ENCODE measurements at places on chromosomes 11 and 22. TPM values are rescaled to one million over a fixed set of nuclear protein-coding genes. Genes with fewer than 3 reads are reported as not detected.
A peak's percentile ranks its signal among the peaks of the same experiment; 100 is the strongest.

The LIF gene
- 511 TPM for total RNA-seq

DNA sequence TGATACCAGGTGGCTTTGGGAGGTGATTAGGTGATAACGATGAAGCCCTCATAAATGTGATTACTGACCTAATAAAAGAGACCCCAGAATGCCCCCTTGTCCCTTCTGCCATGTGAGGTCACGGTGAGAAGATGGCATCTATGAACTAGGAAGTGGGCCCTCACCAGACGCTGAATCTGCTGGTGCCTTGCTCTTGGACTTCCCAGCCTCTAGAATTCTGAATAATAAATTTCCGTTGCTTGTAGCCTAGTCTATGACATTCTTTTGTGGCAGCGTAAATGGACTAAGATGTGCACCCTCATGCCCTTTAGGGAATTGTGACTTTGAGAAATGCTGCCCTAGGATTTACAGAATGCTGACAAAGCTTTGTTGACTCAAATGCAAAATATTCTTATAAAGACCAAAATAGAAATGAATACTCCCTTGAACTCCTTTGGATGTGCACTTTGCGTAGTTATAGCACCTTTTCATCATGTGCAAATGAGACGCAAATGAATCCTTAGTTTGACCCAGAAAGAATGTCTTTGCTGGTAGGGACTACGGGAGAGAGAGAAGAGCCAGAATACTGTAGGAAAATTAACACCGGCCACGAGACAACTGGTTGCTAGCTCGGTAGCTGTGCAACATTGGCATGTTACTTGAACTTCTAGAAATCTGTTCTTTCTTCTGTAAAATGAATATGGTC, 24.8 kb upstream of the EHF start:
- no peaks in the 10 kb centered on the region for H3K36me3 ChIP-seq
- peaks cover 26% of the 10 kb centered on the region for H3K27me3 ChIP-seq
- H3K4me1 ChIP-seq, result no peaks in the 10 kb centered on the region
- H3K4me3 ChIP-seq, result no peak overlapping the region
- no peak for DNase-seq
- no peak overlapping the region for H3K27ac ChIP-seq

The UPB1 gene
- total RNA-seq, result 0.12 TPM

DNA sequence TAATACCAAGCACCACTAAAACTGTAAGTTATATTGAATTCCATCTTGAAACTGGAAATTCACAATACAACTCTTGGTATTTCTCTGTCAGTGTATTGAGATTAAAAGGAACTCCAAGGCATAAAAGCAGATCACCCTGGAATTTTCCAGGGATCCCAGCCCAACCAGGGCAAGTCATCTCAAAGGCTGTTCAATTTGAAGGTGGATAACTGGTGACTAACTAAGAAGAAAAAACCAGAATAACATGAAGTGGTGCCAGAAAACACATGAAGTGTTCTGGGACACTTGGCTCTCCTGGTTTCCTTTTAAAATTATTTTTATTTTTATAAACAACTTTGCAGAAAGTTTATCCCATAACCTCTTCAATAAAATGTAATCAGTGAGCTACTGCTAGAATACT, 7.8 kb upstream of the BMAL1 start:
- H3K27me3 ChIP-seq, result peaks cover 73% of the 10 kb centered on the region
- no peak for DNase-seq
- no peak overlapping the region for H3K4me3 ChIP-seq
- no peak overlapping the region for H3K27ac ChIP-seq

The ST13 gene
- total RNA-seq, result 215 TPM

DNA sequence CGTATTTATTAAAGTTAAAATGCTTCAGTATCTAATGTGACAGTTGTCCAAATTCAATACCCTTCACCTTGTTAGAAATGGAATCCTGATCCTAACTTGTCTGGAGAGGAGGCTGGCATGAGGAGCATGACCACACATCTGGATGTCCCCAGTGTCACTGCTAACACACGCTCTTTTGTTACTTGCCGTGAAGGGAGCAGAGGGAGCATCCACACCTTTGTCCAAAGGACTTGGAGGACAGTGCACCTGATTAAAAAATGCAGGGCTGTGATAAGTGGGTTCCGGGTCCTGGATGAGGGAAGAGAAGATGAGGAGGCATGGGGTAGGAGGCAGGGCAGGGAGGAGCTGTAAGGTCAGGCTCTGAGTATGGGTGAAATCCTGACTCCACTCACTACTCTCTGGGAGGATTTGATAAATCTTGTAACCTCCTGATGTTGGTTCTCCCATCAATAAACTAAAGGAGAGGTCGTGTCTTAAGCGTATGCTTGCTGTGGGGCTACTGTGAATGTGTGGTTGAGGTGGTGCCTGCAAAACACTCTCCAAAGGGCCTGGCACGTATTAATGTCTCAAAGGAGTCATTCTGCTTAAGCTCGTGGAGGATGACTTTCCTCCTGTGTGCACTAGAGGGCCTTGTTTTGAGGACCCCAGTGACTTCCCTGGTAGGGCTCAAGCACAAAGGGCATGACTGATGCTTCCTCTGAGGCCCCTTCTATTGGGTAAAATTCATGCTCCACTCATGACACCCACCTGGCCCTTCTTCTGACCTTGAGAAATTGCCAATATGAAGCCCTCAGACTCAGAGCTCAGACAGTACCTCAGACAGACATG, 16.8 kb upstream of the IGLL5 start:
- H3K4me1 ChIP-seq, result peaks cover 10% of the 10 kb centered on the region
- no peak overlapping the region for H3K4me3 ChIP-seq
- H3K27me3 ChIP-seq, result peaks cover 53% of the 10 kb centered on the region
- H3K36me3 ChIP-seq, result no peaks in the 10 kb centered on the region
- no peak overlapping the region for H3K27ac ChIP-seq

The SYCE3 gene
- not detected for total RNA-seq

The EPS8L2 gene
- total RNA-seq, result 15.3 TPM

The LARGE2 gene
- total RNA-seq, result not detected

DNA sequence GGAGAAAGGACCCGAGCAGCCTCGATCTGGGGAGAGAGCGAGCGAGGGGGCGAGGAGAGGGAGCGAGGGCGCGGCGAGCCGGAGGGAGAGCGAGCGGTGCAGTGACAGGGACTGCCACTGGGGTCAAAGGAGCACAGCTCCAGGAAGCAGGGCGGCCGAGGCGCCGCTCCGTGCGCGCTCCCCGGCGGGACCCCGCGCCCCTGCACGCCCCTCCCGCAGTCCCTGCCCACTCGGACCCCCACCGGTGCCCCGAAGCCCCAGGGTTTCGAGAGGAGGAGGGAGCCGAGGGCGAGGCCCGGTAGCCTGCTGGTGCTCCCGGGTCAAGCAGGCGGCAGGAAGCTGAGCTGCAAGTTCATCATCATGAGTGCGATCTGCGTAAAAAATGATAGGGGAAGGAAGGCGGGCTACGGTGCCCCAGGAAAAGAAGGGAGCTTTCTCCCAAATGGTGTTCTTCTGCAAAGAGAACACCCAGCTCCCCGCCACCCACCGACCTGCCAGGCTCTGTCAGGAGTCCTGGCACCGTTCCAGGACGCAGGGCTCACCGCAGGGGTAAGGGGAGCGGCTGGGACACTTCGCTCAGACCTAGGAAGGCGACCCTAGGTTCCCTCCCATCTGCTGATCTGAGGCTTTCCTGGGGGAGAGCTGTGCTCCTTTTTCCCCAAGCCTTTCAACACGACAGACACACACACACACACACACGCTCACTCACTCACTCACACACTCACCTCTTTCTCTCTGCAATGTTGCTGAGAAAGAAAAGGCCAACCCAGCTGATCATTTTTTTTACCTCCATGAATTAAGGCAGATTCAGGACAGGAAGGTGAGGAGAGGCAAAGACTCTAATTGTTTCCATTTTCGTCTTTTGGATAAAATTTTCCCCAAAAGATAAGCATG, at the start of gene MPPED2:
TSS of gene MPPED2 (minus strand) at position 103 of the 894 bp plus-strand sequence. CDS start 5,980 bp downstream, outside the sequence.
- peak within 1 kb of the TSS; percentile 69 for H3K4me3 ChIP-seq
- H3K4me1 ChIP-seq, result peaks cover 2% of the 10 kb centered on the region
- no peaks in the 10 kb centered on the region for H3K36me3 ChIP-seq
- H3K27me3 ChIP-seq, result peaks cover 56% of the 10 kb centered on the region

The ASCL2 gene
- total RNA-seq, result 0.62 TPM

DNA sequence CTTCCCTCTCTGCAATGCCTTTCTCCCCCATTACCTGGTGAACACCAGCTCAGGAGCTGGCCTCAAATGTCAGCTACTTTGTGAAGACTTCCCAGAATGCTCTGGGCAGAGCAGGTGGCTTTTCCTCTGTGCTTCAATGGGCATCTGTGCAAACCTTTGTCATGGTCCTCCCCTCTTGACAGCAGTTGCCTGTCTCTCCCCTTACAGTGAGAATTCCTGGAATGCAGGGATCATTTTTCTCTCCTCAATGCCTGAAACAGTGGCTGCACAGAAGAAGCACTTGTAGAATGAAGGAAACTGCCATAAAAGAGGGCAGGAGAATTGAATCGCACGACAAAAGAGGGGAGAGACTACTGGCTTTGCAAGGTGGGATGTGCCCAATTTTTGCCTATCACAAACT, 92.8 kb upstream of the NARS2 start:
- DNase-seq, result no peak
- no peak overlapping the region for H3K27ac ChIP-seq
- H3K36me3 ChIP-seq, result no peaks in the 10 kb centered on the region
- H3K27me3 ChIP-seq, result peaks cover 5% of the 10 kb centered on the region
- no peak overlapping the region for H3K4me3 ChIP-seq

The TPH1 gene
- 0.36 TPM for total RNA-seq

The DCDC1 gene
- not detected for total RNA-seq

The OR4A5 gene
- not detected for total RNA-seq

DNA sequence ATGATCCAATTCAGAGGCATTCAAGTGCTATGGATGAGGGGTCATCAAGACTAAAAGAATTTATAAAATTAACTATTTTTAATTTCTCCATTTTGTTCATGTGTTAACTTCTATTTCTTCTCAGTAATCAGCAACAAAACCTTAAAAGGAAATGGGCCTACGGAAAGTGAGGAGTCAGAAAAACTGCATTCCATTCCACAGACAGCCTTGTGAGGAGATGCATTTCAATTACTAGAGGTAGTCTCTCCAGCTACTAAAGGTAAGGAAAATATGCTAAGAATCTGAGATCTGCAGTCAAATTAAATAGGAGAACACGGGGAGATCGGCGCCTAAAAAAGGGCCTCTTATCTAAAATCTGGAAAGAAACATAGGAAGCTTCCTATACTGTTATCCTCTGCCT, 661.7 kb downstream of the DLG2 start:
- H3K36me3 ChIP-seq, result no peaks in the 10 kb centered on the region
- no peak for DNase-seq
- H3K4me1 ChIP-seq, result no peaks in the 10 kb centered on the region
- H3K4me3 ChIP-seq, result no peak overlapping the region
- no peaks in the 10 kb centered on the region for H3K27me3 ChIP-seq
- no peak overlapping the region for H3K27ac ChIP-seq

GRCh38 chr11:120184946-120185705, 25.7 kb upstream of the OAF start:
- no peaks in the 10 kb centered on the region for H3K36me3 ChIP-seq
- H3K27ac ChIP-seq, result no peak overlapping the region
- H3K4me3 ChIP-seq, result no peak overlapping the region
- H3K4me1 ChIP-seq, result peaks cover 12% of the 10 kb centered on the region
- DNase-seq, result no peak

GRCh38 chr22:29459773-29460172, 20.2 kb upstream of the NEFH start:
- H3K4me1 ChIP-seq, result no peaks in the 10 kb centered on the region
- no peaks in the 10 kb centered on the region for H3K27me3 ChIP-seq
- DNase-seq, result no peak
- H3K36me3 ChIP-seq, result no peaks in the 10 kb centered on the region
- H3K4me3 ChIP-seq, result no peak overlapping the region

The MYBPC3 gene
- not detected for total RNA-seq

DNA sequence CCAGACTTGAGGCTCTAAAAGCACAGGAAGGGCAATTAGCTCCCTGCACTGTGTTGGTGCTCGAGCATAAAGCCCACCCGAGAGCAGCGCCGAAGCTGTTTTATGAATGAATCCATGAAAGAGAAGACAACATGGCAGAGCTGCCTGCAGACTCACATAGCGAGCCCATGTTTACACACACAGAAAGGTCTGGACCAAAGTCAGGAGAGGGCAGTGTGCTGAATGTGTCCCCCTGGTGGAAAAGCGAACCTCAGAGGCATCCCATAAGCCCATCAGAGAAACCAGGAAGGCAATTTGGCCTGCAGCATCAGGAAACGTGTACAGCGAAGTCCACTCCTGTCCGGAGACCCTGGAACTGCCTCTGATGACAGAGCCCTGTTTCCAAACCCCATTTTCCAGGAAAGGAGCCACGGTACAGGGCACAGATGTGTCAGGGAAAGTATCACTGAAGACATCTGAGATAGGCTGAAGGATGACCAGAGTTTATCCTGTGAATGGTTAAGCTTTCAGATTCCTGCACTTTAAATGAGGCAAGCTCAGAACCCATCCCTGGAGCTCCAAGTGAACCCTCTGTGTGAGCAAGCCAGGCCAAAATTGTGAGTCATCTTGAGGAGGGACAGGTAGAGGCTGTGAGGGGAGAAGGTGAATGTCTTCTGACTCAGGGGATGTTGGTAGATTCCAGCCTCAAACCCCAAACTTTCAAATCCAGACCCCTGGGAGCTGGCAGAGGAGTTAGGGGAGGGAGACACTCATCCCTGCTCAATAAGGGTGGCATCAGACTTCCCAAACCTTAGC, 36.9 kb downstream of the CHRDL2 start:
- no peaks in the 10 kb centered on the region for H3K36me3 ChIP-seq
- peaks cover 5% of the 10 kb centered on the region for H3K4me1 ChIP-seq
- no peak for DNase-seq
- no peak overlapping the region for H3K4me3 ChIP-seq

GRCh38 chr11:7964873-7965272, 374 bp downstream of the NLRP10 start:
- no peak overlapping the region for H3K27ac ChIP-seq
- no peaks in the 10 kb centered on the region for H3K4me1 ChIP-seq
- no peak for DNase-seq
- no peaks in the 10 kb centered on the region for H3K36me3 ChIP-seq
- H3K27me3 ChIP-seq, result peaks cover 10% of the 10 kb centered on the region

DNA sequence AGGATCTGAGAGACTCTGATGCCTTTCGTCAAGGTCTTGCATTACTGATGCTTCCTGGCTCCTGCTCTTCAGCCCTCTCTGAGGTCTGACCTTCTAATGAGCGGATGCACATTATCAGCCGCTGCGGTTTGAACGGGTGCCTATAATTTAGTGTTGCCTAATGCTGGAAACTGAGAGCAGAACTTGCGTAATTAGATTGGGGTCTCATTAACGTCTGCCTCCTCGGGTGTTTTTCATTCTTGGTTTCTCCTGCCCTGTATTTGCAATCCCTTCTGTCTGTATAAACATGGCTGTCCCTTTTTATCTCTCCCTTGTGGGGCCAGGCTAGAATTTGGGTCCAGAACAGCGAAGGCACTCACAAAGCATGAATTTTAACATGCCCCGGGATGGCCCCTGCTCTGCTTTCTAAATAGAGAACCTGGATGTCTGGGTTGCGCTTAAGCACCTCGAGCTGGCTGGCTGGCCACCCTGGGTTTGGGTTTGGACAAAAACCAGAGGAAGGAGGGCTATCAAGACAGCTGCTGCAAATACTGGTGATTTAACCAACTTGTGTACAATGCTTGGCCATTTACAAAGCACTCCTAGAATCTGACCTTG, 118.6 kb downstream of the TIMP3 start:
- no peaks in the 10 kb centered on the region for H3K27me3 ChIP-seq
- no peak overlapping the region for H3K27ac ChIP-seq
- no peaks in the 10 kb centered on the region for H3K4me1 ChIP-seq
- H3K36me3 ChIP-seq, result no peaks in the 10 kb centered on the region
- no peak overlapping the region for H3K4me3 ChIP-seq

The PATZ1 gene
- total RNA-seq, result 33.8 TPM
